ENCODE measurements at places on chromosomes 2 and 18. TPM values are rescaled to one million over a fixed set of nuclear protein-coding genes. Genes with fewer than 3 reads are reported as not detected.

CEP68 gene
- 23.8 TPM for total RNA-seq

ABCB11 gene
- not detected for total RNA-seq

KCNJ3 gene
- 0.32 TPM for total RNA-seq

FOXI3 gene
- not detected for total RNA-seq

RESP18 gene
- total RNA-seq, result not detected

FIGLA gene
- total RNA-seq, result 0.35 TPM

DPY30 gene
- 81.3 TPM for total RNA-seq

AFF3 gene
- total RNA-seq, result 28.2 TPM

DGUOK gene
- total RNA-seq, result 66.2 TPM

TXNDC2 gene
- total RNA-seq, result 0.15 TPM

CD28 gene
- total RNA-seq, result 2.9 TPM

RAB17 gene
- 9.5 TPM for total RNA-seq

MYOM1 gene
- 3.8 TPM for total RNA-seq

ASXL2 gene
- total RNA-seq, result 20.0 TPM

VWC2L gene
- total RNA-seq, result not detected

CCBE1 gene
- total RNA-seq, result 60.4 TPM

RIT2 gene
- total RNA-seq, result not detected

C2orf49 gene
- 18.6 TPM for total RNA-seq

PDCL3 gene
- 23.8 TPM for total RNA-seq

IL1RL1 gene
- not detected for total RNA-seq

UCN gene
- 1.5 TPM for total RNA-seq

HOXD10 gene
- total RNA-seq, result 0.70 TPM

SLC20A1 gene
- total RNA-seq, result 18.0 TPM

ASB18 gene
- not detected for total RNA-seq

LOXL3 gene
- total RNA-seq, result 5.0 TPM

SRD5A2 gene
- 0.12 TPM for total RNA-seq

AGXT gene
- not detected for total RNA-seq

PXDN gene
- 54.5 TPM for total RNA-seq

CROCC2 gene
- 1.4 TPM for total RNA-seq

SERPINB2 gene
- total RNA-seq, result not detected

GPC1 gene
- 73.3 TPM for total RNA-seq

TMEM163 gene
- 1.5 TPM for total RNA-seq

SATB2 gene
- 6.3 TPM for total RNA-seq

ECEL1 gene
- total RNA-seq, result 251 TPM

DSG4 gene
- total RNA-seq, result not detected

PSMA8 gene
- total RNA-seq, result not detected

FASTKD1 gene
- total RNA-seq, result 8.0 TPM

NEU4 gene
- 0.68 TPM for total RNA-seq

CYRIA gene
- 10.5 TPM for total RNA-seq

SERPINB3 gene
- total RNA-seq, result not detected

HSPD1 gene
- 197 TPM for total RNA-seq

OR6B2 gene
- not detected for total RNA-seq

AQP12B gene
- total RNA-seq, result not detected

CCDC85A gene
- 0.60 TPM for total RNA-seq

SELENOI gene
- 23.7 TPM for total RNA-seq

USP14 gene
- total RNA-seq, result 47.4 TPM

MARCHF4 gene
- total RNA-seq, result 0.05 TPM

UGT1A10 gene
- not detected for total RNA-seq

FMNL2 gene
- total RNA-seq, result 38.6 TPM

G6PC2 gene
- total RNA-seq, result not detected

All from ovary (tissue), 10 donors.